ENCODE measurements at places on chromosomes 3 and 15.

- DNase-seq, result no peak
These were observed 32.9 kb upstream of the SLC22A13 start for GRCh38 chr3:38232701-38233100.

- no peak for DNase-seq
These were observed 3.9 kb upstream of the MECOM start for GRCh38 chr3:169667166-169668071.

GRCh38 chr15:41727143-41727542 is 47.1 kb upstream of the MAPKBP1 start:
- DNase-seq, result peak; percentile 42

DNA sequence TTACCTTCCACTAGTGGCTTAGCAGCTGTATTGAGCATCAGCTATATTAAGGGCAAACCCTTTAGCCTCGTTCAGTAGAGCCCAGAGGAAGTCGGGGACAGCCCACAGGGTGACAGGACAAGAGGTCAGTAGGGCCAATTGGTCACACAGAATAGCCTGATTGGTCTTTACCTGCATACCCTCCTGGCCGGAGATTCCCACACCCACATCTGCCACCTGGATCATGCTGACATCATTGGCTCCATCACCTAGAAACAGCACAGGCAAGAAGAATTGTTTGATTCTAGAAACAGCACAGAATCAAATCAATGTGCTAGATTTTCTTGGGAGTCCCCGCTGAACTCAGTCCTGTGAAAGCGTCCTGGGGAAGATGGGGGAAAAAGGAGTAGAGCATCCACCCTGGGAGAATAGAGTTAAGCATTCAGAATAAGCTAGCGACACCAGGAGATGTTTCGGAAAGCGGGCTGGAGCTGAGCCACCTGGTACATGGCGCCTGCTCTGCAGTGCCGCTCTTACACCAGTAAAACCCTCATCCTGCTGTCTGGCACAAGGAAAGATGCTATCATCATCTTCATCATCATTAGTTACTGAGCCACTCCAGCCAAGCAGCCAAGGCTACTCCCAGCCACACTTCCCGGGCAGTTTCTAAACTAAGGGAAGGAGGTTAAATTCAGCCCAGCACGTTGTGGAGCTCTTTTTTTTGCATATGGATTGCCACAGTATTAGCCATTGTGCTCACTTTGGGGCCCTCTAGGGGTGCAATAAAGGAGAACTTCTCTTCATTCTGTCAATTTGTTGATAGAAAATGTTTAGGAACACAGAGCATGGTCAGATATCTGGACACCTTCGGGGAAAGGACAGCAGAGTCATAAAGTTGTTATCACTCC is 171.3 kb downstream of the ATP10A start:
- peak; percentile 40 for DNase-seq

- no peak for DNase-seq
These were observed 94.9 kb downstream of the ANO10 start for GRCh38 chr3:43526956-43527355.
